ENCODE measurements at places on chromosomes 7 and 10.

DNA sequence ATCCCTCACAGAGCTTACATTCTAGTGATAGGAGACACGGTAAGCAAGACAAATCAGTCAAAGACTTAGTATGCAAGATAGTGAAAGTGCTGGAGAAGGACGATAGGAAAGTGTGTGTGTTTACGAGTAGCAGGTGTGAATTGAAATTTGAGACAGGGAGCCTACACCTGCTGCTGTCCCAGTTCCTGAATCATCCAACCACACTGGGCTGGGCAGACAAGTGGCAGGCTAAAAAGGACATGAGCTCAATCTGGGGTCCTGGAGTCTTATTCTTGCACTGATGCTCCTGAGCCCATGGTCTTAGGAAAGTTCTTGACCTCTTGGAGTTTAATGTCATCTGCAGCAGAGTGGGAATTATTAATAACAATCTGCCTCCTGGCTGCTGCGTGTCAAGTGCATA is 16.2 kb downstream of the RBP3 start:
- DNase-seq, result no peak

- no peak for DNase-seq
These were observed 118.0 kb downstream of the PPP1R3A start for GRCh38 chr7:113800826-113801225.

DNA sequence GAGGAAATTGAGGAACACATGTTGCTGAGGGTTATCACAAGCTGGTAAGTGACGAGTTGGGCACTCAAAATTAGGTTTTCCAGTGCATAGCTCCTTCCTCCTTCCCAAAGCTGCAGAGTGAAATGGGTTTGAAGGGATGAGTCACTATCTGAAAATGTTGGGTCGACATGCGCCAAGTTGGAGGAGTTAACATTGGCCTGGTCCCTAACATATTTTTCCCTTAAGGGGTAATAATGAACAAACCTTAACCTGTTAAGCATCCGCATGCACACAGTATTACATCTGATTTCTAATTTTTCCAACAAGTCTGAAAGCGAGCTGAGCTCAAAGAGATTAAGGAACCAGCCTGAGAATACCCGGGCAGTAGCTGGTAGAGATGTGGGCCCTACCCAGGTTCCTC is 20.7 kb upstream of the TECTB start:
- DNase-seq, result no peak

GRCh38 chr7:3245077-3245476 is 56.0 kb upstream of the SDK1 start:
- no peak for DNase-seq

- DNase-seq, result no peak
These were observed 40.0 kb upstream of the PFKFB3 start for GRCh38 chr10:6162589-6163356.

GRCh38 chr7:102303669-102304422 is 17.2 kb downstream of the SH2B2 start:
- no peak for DNase-seq

DNA sequence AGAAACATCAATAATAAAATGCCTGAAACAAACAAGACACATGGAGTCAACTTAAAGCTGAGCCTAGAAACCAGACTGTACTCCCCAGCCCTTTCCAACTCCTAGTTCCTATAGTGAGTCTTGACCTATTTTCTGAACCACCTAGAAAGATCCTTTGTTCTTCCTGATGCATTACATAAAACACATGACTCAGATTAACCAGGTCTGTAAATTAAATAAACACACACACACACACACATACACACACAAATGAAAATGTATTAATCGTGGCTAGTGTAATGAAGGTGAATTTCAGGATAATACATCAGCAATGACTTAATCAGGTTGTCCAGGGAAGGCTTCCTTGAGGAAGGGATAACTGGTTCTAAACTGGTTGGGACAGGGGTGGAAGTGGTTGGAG is 104.7 kb downstream of the ST8SIA6 start:
- peak; percentile 72 for DNase-seq

DNA sequence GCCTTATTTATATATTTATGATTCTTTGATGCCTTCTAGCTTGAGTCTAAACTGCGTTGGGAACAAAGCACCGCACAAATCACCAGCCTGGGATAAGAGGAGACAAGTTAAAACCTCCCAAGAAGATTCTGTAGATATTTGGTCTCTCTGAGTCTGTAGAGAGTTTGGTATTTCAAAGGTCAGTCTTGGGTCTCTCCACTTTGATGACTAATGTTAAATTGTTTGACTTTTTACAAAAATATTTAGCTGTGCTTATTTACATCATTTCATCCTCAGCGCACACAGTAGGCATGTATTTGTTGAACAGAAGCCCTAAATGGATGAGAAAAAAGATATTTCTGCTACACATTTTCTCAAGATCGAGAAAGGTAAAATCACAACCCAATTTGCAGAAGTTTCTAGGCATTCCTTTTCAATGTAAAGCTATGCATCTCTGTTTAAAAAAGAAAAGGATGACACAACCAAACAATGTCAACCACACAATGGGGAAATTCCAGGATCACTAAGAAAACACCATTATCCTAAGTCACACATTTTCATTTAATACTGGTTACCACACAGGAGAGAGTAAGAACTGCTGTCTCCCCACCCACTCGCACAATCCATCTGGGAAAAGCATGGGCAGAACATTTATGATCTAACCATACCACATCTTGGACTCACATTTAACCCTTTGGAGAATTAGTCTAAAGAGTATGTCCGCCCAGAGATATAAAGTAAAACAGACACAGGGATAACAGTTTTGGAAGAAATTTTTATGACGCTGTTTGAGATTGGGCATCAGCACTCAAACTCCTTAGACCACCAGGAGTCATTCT is 4.4 kb downstream of the CDK6 start:
- DNase-seq, result peak; percentile 64

DNA sequence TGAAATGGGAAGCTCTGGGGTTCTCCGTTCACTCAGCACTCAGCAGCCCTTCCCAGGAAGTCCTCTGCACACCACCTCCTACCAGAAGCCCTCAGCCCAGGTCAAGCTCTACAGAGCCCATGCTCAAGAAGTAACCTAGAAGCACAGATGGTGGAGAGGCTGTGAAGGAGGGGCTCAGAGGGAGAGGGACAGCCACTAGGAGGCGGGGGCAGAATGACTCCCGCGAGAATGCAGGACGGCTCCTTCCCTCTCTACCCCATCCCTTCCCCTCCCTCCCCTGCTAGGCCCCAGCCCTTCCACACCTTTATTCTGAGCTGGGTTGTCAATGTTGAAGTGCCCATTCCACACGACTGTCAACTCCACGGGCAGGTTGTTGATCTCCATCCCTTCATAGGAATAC is 373.2 kb downstream of the PLXNA4 start:
- no peak for DNase-seq

DNA sequence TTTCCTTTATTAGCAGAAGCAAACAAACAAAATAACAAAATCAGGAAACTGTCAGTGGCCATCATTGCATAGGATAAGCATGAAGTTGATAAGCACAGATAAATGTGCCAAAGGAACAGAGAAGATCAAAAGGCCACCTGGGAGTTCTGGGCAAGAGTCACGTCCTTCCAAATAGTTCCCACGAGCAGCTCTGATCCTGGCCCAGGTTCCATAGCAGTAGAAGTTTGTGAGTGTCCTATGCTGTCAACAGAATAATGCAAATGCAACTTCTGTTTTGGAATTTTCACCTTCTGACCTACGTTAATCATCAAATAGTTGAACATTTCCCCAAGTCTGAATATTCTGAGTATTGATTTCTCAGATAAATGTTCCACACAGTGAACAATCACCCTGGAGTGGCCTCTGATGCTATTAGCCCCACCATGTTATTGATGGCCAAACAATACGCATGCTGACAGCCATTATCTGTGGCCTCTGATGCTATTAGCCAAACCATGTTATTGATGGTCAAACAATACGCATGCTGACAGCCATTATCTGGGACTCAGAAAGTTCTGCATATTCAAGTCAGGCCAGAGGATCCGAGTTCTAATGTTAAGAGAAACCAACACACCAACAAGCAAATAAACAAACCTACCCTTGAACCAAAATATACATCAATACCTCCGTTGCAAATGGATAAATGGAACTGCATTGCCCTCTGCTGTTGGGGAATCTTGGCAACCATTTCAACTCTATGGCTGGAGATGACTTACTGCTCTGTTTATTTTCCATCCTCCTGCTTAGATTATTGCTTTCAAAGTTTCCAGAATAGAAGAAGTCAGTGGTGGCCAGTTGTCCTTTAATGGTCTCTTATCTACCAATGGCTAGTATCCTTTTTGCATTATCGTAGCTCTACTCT is 63.3 kb downstream of the MRC1 start:
- peak; percentile 44 for DNase-seq

DNA sequence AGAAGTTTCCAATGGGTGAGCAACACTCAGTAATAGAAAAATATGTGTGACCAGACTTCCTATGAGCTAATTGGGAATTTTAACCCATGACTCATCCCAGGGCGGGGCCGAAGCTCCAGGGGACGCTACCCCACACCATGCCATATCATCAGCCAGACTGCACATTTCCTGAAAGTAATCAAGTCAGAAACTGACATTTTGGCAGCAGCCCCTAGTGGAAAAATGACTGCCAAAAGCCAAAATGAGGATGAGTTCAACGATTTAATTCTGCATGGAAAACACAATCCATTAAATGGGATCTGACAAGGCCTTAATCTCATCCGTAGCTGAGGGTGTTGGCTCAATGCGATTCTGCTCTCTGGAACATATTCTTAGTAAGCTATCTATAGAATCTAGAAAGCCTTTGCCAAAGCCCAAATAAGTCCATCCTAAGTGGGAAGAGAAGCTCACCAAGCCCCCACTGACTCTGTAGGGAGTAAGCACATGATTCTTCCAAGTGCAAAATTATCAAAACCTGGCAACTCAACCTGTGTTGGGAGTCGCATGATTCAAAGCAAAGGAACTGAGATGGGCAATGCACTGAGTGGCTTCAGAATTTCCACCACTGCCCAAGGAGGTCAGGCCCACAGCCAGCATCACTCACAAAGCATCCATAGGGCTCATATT is 93.1 kb upstream of the PDE1C start:
- DNase-seq, result peak; percentile 94

Data from PC-3 (cell line).